Iris pigment epithelial cell (primary cell): ENCODE measurements at places on chromosomes 6 and 20.

DNA sequence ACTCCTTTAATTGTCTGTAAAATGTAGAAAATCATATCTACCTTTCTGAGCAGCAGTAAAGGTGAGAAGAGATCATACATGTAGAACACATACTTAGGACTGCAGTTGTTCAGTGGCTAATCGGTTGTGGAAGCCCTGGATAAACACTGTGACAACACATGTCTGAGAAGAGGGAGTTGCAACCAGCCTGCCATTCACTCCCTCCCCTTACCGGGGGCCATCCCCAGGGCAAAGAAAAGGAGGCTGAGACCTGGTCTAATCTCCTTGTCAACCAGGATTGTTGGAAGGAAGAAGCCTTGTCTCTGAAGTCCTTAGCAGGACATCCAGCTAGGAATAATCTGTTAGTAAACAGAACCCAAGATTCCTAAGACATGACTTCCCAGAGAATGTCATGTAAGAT lies 462.5 kb upstream of the AGPAT4 start:
- no peak for DNase-seq

- DNase-seq: peak; percentile 90
Observed at GRCh38 chr6:31070711-31071197, 41.6 kb downstream of the C6orf15 start.

GRCh38 chr20:63934271-63935068 lies 21.7 kb downstream of the UCKL1 start:
- no peak for DNase-seq

- DNase-seq: no peak
Observed at GRCh38 chr20:4889446-4889845, 111.9 kb downstream of the SLC23A2 start.

DNA sequence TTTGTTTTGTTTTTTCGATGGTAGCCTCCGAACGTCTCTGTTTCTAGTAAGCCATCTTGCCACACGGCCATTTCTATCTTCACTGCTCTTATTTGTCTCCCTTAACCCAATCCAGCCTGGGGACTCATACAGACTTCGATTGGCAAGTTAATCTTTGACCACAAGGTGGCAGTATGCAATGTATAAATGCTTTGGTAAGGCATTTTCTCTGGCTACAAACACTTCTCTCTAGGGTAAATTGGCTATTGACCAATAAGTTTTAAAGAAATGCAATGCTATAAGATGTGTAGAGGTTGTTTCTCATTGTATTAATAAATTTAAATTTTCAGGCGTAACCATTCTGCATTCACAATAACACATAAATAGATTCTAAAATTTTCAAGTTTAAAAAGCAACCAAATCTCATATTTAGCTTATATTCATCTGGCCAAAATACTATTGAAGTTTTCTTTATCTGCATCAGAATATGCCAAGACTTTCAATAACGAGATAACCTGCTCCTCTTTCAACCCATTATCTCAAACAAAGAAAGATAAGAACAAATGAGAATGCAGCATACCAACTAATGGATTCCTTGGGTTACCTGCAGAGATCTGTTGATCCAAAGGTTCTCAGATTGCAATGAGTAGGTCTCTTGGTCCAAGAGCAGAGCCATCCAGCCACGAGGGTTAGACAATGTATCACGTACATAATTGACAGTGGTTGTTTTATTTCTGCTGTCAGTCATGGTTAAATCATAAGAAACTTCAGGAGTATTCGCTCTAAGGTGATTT lies 231.9 kb downstream of the PKHD1 start:
- DNase-seq: peak; percentile 54

DNA sequence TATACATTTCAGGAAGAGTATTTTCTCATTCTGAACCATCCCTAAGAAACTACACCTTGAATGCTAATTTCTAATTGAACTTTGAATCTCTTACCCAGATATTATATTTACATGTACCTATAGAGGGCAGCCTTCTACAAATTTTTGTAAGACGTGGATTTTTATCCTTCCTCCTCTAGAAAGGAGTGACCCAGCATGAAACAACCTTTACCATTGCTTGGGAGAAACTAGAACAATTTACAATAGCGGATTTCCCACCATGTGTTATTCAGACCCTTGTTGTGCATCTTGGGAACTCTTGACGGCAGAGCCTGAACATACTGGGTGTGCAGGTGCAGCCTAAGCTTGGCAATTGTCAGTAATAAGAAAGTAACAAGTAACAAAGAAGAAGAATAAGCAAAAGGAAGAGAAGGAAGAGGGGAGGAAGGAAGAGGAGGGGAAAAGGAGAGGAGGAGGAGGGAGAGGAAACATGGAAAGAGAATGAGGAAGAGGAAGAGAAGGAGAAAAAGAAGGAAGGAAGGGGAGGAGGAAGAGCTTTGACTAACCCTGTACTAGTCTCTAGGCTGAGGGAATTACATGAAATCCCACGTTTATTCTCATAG lies 10.8 kb upstream of the TAAR1 start:
- peak; percentile 52 for DNase-seq

DNA sequence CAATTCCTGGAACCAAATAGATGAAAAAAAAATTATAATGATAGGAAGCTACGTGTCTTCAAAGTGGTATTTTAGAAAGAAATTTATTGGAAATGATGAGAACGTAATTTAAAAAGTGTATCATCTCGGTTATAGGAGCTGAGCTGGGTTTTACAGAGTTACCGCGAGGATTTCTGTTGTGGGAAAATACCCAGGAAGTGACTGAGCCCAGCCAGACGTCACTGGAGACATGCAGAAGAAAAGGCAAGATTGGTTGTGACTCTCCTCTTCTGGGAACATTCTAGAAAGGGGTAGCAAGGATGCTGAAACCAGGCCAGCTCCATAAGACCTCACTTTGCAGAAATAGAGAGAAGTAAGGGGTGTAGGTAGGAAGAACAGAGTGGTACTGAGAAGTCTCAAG lies 95.9 kb upstream of the ADGRF1 start:
- peak; percentile 74 for DNase-seq

- peak; percentile 38 for DNase-seq
Observed at GRCh38 chr6:87105823-87106222, 10.9 kb upstream of the CGA start.

DNA sequence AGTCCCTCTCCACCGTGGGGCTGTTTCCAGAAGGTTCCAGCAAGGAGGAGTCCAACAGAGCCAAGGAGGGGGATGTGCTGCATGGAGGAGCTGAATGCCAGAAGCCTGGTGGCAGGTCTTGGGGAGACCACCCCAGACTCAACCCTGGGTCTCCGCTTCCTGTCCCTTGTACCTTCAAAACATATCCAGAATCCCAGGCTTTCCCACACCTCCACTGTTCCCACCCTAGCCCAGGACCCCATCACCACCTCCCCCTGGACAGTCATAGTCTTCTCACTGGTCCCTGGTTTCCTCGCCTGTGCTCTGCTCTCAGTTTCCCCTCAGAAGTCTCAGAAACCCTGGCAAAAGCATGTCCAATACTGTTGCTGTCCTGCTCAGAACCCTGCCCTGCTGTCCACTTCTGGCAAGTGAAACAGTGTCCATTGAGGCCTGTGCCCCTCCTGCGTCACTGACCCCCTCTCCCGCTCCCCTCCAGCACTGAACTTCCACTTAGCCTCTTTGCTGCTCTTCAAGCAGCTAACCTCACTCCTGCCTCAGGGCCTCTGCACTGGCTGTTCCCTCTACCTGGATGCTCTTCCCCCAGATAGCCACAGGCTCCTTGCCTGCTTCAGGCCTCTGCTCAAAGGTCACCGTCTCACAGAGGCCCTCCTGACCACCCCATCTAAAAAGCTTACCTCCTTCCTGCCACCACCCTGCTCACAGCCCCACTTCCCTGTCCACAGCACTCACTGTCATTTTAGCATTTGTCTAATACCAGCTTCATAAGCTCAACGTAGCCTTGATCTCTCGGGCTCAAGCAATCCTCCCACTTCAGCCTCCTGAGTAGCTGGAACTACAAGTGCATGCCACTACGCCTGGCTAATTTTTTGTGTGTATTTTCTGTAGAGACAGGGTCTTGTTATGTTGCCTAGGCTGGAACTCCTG lies 169.2 kb downstream of the GRM4 start:
- DNase-seq: no peak

- no peak for DNase-seq
Observed at GRCh38 chr20:891058-891705, 25.0 kb downstream of the ANGPT4 start.

- peak; percentile 4 for DNase-seq
Observed at GRCh38 chr6:159577564-159577963, 115.5 kb downstream of the SOD2 start.

- DNase-seq: peak; percentile 76
Observed at GRCh38 chr20:44494266-44494665, 18.6 kb downstream of the TTPAL start.

GRCh38 chr20:3315136-3315535 lies 76.1 kb upstream of the SLC4A11 start:
- no peak for DNase-seq

- peak; percentile 72 for DNase-seq
Observed at GRCh38 chr20:23399568-23400241, 21.6 kb downstream of the NAPB start.

DNA sequence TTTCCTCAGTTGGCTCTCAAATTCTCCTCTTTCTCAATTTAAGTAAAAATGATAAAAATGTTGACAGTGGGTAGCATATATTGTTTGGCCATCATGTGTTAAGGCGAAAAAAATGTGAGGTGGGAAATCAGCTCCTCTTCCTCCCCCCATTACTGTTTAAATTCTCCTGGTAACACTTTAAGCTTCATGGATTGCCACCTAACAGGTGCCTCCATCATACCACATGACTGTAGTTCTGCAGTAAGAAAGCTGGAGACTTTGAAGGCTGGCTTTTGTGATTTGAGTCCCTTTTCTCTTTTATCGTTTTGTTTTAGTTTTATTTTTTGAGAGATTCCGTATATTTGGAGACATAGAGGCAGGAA lies 1.2 kb downstream of the ZFAND3 start:
- DNase-seq: no peak

DNA sequence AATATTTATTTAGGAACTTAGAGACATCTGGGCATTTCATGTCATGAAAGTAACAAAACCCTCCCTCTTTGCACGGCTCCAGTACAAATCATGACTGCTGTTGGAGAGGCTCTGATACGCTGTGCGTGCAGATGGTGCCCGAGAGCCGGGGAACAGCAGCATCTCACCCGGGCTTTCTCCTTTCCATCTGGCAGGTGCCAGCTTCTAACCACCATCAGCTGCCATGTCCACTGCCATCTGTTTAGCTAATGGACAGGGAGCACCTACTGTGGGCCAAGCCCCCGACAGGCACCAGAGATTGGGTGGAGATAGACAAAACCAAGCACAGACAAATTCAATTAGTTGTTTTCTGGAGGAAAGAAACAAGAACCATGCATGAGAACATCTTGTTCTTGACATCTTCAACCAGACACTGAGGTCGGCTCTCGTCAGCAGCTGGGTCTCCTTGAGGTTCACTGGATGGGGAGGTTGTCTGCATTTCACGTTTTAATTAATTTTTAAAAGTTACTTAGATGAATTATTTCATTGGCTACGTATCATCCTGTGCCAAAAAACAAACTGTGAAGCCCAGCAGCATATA lies 323.7 kb downstream of the THBS2 start:
- no peak for DNase-seq

DNA sequence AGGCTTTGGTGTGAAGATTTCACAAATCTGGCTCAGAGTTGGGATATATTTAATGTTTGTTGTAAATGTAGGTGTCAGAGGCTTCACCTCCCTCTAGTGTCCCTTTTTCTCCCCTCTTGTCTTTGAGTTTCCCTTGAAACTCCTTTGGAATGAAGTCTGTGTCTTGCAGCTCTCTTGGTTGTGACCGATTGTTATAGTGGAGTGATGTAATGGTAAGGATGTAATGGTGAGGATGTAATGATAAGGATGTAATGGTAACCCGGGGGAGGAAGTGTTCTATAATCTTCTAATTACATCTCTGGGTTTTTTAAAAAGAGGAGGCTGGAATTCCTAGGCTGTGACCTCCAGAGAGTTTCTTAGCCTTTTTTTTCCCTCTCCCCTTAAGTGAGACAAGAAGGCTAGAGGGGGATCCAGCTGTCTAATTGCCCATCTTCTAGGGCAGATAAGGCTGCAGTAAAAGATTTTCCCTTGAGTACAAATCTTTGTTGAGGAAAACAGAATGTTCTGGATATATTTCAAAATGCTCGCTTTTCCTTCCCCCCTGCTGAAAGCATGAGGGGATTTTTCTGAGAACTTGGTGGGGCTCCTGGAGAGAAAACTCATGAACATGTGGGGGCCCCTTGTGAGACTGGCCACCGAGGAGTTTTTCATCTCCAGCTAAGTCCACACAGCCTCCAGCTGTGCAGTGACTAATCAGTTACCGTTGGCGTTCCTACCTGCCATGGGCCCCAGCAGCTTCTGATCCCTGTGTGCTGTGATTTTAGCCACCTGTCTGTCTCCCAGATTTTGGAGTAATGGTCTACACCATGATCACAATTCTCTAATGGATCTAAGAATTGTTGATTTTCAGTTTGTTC lies 156.7 kb upstream of the PMEPA1 start:
- no peak for DNase-seq

DNA sequence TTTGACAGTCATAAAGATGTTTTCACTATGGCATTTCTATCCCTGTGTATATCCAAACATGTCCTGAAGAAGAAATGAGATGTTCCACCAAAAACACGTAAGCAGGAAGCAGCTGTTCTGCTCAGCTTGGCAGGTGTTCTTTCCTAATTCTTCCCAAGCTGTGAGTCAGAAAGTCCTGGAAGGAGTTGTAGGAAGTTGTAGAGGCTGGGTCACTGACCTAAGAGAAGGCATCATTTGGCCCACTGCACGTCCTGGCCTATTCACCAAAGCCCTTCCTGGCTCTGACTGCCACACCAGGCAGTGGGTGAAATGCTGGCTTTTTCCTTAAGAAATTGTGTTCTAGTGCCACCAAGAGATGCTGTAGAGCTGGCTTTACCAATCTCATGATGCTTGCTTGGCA lies 40.3 kb downstream of the STX11 start:
- DNase-seq: peak; percentile 62

GRCh38 chr6:20655317-20655716 lies 121.1 kb downstream of the CDKAL1 start:
- DNase-seq: peak; percentile 53

DNA sequence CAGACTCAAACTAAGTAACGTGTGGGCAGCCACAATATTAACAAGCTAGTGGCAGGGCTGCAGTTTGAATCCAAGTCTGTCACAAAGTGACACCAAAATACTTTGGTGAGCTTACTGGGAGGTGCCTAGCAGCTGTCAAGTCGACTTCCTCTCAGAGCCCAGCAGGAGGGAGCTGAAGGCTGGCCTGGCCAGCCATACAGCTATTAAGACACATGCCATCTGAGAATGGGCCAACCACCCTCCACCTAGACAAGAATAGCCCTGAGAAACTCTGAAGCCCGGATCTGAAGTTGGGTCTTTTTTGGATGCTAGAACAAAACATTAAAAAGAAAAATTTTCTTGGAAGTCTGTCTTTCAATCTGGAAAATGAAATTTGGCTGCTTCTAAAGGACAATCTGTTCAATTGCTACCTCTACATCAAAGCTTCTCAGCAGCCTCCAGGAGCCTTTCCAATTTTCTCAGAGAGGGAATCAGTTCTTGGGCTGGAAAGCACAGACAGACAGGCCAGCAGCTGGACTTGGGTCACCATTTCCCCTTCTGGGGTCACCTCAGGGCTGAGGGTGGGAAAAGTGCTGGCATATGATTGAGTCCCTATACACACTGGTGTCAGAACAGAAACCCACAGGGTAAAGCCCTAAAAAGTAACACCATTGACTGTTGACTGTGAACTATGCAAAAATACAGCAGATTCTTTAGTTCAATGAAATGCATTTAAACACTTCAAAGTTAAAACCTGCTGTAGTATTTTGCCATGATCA lies 42.9 kb downstream of the UQCC1 start:
- DNase-seq: peak; percentile 17
